ENCODE measurements at places on chromosomes 1 and 21. TPM values are rescaled to one million over a fixed set of nuclear protein-coding genes. Genes with fewer than 3 reads are reported as not detected.

Gene SPRR2G
- 0.19 TPM for total RNA-seq

DNA sequence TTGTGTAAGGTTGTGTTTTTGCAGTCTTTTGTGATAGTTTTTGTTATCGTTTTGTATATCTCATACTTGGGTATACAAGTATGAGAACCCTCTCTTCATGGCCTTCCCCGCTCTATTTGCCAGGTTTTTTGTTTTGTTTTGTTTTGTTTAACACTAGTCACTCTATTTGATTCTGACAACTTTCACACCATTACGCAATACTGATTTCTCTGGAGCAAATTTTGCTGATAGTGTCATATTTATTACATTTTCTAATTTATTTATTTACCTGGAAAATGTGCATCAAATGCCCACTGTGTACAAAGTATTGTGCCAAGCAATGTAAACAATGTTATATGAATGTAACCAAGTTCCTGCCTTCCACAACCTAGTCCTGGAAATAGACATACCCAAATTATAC, 90.1 kb downstream of the LRRC40 start:
- no peaks in the 10 kb centered on the region for H3K36me3 ChIP-seq
- no peaks in the 10 kb centered on the region for H3K4me1 ChIP-seq
- DNase-seq, result no peak

Gene ZSWIM5
- 0.24 TPM for total RNA-seq

DNA sequence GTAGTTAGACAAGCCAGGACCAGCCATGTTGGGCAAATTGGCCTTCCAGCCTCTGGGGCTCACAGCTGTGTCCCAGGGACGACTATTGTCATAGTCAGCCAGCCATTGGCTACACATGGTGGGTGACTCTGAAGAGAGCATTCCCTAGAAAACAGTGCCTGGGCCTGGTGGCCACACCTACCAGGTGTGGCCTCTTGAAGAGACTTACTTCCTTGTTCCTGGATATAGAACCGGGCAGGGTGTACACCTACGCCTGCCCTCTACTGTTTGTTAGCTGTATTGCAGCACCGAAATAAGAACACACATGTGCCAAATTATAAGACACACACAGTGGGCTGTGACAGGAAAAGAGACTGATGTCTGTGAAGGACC, 134.6 kb upstream of the ARHGEF16 start:
- no peaks in the 10 kb centered on the region for H3K4me1 ChIP-seq
- no peaks in the 10 kb centered on the region for H3K36me3 ChIP-seq
- peaks cover 6% of the 10 kb centered on the region for H3K27me3 ChIP-seq
- no peak overlapping the region for H3K4me3 ChIP-seq

Gene ATP1A1
- 66.4 TPM for total RNA-seq

Gene TPTE
- total RNA-seq, result not detected

DNA sequence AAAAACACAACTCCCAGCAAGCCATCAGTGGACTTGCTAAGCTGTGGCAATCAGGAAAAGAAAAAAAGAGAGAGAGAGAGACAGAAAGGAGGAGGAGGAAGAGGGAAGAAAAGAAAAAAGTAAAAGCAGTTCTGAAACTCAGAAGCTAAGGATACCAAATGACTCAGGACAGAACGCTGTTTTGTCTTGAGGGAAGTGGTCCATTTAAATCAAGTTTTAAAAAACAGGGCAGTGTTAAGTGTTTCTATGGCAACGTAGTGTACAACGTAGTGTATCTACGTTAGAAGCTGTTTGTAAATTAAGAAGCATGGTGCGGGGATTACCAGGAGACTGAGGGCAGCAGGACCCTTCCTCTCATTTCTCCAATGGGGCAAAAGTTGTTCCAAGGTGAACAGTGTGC, 5.8 kb downstream of the ADORA3 start:
- DNase-seq, result no peak
- H3K4me3 ChIP-seq, result no peak overlapping the region
- no peaks in the 10 kb centered on the region for H3K4me1 ChIP-seq

GRCh38 chr1:211648980-211649934, 26.2 kb downstream of the NEK2 start:
- no peak overlapping the region for H3K4me3 ChIP-seq
- H3K4me1 ChIP-seq, result no peaks in the 10 kb centered on the region
- no peak overlapping the region for H3K27ac ChIP-seq
- DNase-seq, result no peak

GRCh38 chr1:15181564-15181963, 28.0 kb downstream of the TMEM51 start:
- no peak overlapping the region for H3K27ac ChIP-seq
- no peaks in the 10 kb centered on the region for H3K27me3 ChIP-seq
- H3K4me3 ChIP-seq, result no peak overlapping the region
- no peaks in the 10 kb centered on the region for H3K4me1 ChIP-seq
- H3K36me3 ChIP-seq, result no peaks in the 10 kb centered on the region

GRCh38 chr1:17944646-17945045, 163.0 kb upstream of the IGSF21 start:
- H3K27ac ChIP-seq, result no peak overlapping the region
- no peaks in the 10 kb centered on the region for H3K4me1 ChIP-seq

- no peak overlapping the region for H3K27ac ChIP-seq
- peaks cover 56% of the 10 kb centered on the region for H3K4me1 ChIP-seq
- H3K27me3 ChIP-seq, result no peaks in the 10 kb centered on the region
- H3K36me3 ChIP-seq, result peaks cover 34% of the 10 kb centered on the region
Observed at GRCh38 chr1:15951341-15952153, 24.4 kb downstream of the ZBTB17 start.

Data from thymus (tissue), 14 donors.